ENCODE measurements at places on chromosomes 11 and 22.

GRCh38 chr11:8754241-8754640, 71.6 kb downstream of the RPL27A start:
- DNase-seq: peak; percentile 56

DNA sequence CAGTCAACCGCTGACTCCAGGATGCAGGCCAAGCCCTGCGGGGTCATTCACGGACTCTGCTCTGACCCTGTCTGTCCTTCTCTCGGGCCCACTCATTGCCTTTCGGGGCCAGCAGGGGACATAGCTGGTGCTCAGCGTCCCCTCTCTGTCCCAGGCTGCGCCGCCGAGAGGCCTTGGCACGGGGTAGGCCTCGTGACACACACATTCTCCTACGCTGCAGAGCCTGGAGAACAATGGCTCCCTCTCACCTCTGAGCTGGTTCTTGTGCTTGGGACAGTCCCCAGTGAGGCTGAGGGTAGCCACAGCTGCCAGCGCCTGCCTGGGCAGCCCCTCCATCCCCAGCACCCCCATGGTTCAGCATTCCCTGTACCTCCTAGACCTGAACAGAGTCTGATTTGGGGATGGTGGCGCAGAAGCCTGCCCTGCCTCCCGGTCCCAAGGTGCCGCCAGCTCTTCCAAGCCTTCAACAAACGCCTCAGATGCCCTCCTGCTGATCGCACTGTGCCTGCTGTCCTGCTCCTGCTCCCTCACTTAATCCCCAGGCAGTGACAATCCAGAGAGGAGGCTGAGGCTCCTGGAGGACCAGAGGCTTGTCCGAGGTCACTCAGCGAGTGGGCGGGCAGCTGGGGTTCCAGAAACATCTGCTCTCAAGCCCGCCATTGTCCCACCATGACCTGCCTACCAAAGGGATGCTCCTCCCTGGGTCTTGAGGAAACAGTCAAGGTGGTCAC, 30.4 kb downstream of the DUSP8 start:
- DNase-seq: no peak

DNA sequence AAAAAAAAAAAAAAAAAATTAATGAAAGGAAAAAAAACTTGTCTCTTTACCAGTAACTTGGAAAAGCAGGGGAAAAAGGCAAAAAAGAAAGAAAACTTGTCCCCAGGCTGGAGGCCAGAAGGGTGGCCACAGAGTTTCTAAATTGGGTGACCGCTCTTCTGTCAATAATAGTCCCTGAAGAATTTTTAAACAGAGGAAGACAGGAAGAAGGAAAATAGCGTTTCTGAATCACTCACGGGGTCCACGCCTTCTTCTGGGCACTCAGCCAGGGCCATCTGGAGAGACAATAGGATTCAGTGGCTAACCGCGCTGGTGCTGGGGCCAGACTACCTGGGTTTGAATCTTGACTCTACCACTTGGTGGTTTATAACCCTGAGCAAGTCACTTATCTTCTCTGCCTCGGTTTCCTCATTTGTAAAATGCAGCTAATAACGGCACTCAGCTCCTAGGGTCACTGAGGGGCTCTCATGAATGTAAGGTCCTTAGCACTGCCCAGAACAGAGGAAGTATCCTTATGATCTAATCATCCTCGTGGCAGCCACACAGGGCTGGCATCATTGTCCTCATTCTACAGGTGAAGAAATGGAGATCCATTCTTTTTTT, 7.0 kb downstream of the C11orf86 start:
- DNase-seq: peak; percentile 85

GRCh38 chr11:88414981-88415413, 77.5 kb upstream of the CTSC start:
- no peak for DNase-seq

GRCh38 chr22:48153726-48154125, 1391.3 kb downstream of the TBC1D22A start:
- no peak for DNase-seq

DNA sequence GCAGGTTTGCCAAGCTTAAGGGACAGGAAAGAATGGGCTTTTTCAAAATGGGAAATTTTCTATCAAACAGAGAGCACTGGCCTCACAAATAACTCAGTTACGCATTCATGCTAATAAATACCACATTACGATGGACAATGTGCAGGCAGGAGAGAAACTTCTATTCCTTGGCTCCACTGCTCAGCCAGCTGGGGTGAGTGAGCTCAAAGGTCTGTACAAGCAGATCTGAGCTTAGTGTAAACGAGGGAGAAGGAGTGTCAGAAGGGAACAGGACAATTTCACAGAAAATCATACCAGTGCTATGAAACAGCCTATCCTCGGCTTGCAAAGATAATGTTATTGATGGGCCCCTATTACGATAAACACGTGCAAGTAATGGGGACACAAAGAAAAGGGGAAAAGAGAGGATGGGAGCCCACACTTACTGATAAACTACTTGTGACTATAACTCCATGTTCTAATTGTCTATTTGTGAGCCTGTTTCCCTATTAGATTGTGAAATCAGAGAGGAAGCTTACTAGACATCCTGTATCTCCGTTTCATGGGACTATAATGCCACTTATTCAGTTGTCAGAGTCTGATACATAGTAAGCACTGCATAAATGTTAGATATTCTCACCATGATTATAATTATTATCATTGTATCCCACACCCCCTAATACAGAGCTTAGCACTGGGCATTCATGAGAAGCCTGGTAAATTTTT, 46.3 kb downstream of the AMOTL1 start:
- peak; percentile 52 for DNase-seq

GRCh38 chr11:43904742-43905535, 24.3 kb downstream of the ALKBH3 start:
- DNase-seq: peak; percentile 86

DNA sequence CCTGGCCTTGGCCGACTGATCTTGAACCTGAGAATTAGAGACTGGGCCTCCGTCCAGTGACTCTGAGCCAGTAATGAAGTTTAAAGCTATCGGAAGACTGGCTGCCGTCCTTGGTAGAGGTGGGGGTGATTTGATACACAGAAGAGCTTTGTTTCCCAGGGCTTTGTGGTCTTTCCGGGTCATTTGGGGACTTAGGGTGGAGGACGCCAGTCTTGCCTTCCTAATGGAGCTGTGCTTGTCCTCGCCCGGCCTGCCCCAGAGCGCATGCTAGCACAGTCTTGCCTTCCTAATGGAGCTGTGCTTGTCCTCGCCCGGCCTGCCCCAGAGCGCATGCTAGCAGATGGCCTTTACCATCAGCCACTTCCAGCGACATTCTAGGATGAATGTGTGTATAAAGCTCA, 65.8 kb downstream of the ST3GAL4 start:
- no peak for DNase-seq

- DNase-seq: peak; percentile 89
These were observed 4.5 kb upstream of the NCF4 start for GRCh38 chr22:36856121-36856791.

DNA sequence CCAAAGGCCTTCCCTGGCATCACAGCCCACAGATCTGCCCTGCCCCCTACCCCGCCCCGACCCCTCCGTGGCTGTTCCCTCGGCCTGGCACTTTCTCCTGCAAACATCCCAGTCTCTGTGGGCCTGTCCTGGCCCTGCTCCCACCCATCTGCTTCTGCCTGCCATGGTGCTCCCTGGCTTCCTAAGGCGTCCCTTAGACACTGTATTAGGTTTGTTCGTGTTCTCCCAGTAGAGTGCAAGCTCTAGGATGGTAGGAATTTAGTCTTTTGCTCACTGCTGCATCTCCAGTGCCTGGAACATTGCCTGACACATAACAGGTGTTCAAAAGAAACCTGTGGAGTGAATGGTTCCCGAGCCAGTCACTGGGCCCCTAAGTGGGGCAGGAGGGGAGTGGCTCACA, 69.6 kb upstream of the PITPNB start:
- DNase-seq: no peak

- peak; percentile 91 for DNase-seq
These were observed 21.9 kb downstream of the IGSF9B start for GRCh38 chr11:133934599-133935550.

- no peak for DNase-seq
These were observed 9.1 kb downstream of the PIWIL4 start for GRCh38 chr11:94576306-94576705.

DNA sequence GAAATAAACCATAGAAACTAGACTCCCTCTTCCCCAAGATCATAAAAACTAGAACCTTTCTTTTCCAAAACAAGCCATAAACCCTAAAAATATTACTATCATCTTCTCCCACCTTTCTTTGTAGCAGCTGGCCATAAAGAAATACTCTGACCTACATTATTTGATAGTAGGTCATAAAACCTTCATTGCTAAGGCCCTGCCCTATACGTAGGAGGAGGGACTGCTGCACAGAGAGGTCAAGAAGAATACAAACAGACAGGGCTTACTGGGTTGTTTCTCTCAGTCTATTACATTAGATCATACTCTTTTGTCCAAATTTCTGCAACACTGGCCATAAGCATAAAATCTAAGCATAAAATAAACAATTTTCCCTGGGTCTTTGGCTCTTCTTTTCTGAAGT, 101.5 kb downstream of the TYR start:
- DNase-seq: no peak

DNA sequence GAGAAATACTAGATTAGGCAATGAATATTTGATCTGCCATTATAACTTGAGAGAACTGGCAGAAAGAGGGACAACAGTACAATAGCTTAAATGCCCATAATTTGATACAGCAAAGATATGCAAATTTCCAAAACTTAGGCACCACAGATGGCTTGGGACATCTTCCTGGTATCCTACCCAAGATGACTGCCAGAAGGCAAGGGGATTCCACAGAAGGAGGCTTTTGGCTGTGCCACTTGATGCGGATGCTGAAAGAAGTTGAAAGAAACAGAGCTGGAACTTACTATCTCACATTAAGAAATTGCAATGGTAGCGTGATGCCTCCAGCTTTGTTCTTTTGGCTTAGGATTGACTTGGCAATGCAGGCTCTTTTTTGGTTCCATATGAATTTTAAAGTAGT, 216.7 kb downstream of the TTC28 start:
- no peak for DNase-seq

- peak; percentile 97 for DNase-seq
These were observed 41.3 kb downstream of the LRRC32 start for GRCh38 chr11:76629116-76629852.

GRCh38 chr11:46114961-46115360, 6.3 kb downstream of the PHF21A start:
- no peak for DNase-seq

DNA sequence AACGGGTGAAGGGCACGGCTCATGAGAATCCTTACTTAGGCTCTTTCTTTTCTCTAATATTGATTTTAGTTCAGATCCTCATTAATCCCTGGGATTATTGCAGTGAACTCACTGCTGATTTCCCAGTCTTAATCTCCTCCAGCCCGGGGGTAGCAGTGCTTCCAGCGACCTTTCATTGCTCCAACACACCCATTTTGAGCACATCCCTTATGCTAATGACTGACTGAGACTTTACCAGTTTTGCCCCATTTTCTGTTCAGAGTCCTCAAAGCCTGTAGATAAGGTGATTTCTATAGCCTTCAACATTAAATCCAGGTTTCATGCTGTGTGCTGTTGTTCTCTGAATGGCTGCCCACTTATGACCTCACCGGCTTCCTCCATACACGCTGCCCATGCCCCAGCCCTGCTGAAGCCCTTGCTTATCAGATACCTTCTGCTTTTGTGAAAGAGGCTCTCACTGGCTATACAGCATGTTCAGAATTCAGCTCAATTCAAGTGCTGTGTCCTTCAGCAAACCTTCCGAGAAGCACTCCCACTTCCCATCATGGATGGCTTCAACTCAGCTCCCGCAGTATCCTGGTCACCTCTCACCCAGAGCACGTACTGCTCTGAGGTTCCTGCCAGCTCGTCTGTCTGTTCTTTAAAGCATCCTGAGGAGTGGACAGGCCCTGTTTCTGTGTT, 49.0 kb downstream of the PPFIA1 start:
- DNase-seq: no peak

GRCh38 chr11:132126973-132127899, 756.8 kb downstream of the NTM start:
- DNase-seq: peak; percentile 97

GRCh38 chr11:30107899-30108298, 91.1 kb upstream of the KCNA4 start:
- DNase-seq: peak; percentile 70

- peak; percentile 24 for DNase-seq
These were observed 2.0 kb downstream of the ST14 start for GRCh38 chr11:130161441-130162145.

DNA sequence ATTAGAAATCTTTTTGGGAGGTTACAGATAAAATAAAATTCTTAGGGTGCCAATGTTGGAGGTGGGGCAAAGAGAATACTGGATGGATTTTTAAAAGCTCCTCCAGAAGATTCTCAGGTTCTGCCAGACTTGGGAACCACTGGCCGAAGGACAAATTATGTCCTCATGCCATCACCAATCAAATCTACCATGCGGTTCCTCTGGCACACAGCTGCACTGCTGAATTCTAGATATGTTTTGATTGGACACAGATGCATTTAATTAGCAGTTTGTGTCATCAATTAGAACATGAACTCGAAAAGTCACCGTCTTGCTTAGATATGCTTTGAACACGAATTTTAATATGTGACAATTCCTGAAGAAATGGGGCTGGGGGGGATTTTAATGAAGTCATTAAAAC, 1269.2 kb downstream of the LRRC4C start:
- DNase-seq: no peak

GRCh38 chr11:57530215-57530595, 349 bp downstream of the TIMM10 start:
- no peak for DNase-seq

GRCh38 chr11:7186190-7186589, 65.5 kb upstream of the SYT9 start:
- no peak for DNase-seq

DNA sequence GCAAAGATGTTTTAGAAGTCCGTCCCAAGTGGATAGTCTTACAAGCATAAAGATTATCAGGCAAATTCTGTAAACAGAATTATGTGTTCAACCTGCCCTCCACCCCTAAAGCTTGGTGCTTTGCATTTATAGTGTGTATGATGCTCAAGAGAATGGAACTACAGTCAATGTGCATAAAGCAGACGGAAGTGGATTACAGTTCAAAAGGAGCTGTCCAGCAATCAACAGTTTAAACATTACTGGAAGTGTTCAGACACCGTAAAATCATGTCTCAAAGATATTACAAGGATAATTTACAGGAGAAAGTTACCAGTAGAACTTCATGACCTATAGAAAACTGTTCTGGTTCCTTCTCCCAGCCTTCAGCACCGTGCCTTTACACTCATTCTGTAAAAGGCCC, 1.0 kb downstream of the RIC3 start:
- DNase-seq: peak; percentile 10

DNA sequence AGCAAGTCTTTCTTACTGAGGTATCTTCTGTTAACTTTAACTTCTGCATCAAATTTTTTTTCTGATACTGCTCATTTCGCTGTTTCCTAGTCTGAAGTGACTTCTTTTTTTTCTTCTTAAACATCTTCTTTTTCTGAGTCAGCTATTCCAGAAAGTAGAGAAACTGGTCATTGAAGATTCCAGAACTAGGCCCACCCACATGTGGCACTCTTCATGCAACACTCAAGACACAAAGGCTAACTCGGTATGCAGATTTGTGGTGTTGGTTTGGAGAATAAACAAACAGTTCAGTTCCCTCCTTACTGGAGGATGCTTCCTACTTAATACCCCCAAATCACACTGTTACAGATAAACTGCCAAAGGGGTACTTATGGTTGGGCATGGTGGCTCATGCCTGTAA, 25.2 kb upstream of the MTCH2 start:
- no peak for DNase-seq
